HTR-8/SVneo (cell line): ENCODE measurements at places on chromosomes 16 and 17.

- no peak for DNase-seq
These were observed 17.5 kb upstream of the IRF8 start for GRCh38 chr16:85881436-85881835.

DNA sequence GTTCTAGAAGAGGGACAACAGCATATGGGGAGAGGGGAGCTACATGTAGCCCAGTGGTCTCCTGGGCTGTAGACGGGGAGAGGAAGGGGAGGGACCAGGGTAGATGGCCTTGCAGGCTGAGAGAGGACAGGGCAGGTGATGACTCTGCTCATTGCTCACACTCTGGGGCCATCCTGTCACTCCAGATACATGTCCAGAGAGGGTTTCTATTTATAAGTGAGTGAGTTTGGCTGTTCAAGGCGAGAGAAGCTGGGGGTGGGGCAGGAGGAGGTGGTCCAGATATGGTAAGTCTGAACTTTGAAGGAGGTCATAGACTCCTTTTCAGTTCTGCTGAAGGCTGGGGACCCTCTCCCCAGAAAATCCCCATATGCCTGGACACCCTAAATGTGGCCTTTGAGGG is 22.2 kb downstream of the CACNA1G start:
- no peak for DNase-seq

- DNase-seq = no peak
These were observed 17.7 kb upstream of the GFOD2 start for GRCh38 chr16:67736858-67737257.

DNA sequence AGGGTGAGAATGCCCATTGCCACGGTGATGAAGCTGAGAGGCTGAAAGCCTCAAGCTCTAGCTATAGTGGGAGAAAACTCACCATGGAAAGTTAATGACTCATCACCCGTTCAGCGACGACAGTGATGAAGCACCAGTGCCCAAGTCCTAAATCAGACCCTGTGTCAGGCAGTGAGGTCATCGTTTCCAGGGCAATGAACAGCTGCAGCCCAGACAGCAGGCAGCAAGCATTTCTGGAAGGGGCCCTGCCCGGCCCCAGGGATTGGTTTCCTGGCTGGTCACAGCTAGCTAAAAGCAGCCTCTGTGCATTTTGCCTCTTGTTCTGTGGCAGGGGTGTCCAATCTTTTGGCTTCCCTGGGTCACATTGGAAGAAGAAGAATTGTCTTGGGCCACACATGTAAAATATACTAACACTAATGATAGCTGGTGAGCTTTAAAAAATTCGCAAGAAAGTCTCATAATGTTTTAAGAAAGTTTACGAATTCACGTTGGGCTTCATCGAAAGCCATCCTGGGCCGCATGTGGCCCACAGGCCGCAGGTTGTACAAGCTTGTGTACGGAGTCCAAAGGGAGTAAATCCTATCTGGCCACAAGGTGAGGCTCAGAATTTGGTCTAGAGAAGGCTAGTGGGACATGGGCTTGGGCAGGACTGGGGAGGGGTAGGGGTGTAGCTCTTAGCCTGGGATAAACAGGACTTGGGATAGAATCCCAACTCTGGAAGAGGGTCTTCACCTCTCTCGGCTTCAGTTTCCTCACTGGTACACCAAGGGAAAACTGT is 40.6 kb downstream of the MIS12 start:
- peak; percentile 99 for DNase-seq

GRCh38 chr17:73782641-73783381 is 138.6 kb upstream of the SDK2 start:
- no peak for DNase-seq

GRCh38 chr16:30753596-30753995 is 5.4 kb downstream of the PHKG2 start:
- DNase-seq = no peak

DNA sequence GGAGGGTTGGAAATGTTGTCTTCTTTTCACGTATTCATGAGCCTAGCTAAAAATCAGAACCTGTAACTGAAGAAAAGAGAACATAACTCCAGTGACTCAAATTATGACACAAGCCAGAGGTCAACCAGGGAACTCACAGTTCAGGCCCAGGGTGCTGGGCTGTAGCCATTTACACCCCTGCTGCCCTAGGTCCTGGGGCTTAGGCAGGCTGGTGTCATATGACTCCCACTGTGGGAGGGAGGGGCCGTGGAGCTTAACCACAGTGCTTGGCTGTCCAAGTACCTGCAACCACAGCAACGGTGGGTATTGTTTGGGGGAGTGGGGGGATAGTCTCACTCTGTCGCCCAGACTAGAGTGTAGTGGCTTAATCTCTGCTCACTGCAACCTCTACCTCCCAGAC is 71.1 kb upstream of the AMZ2 start:
- no peak for DNase-seq

- no peak for DNase-seq
These were observed 13.2 kb upstream of the RPTOR start for GRCh38 chr17:80531400-80531799.
